ENCODE measurements at places on chromosomes 5 and 9. TPM values are rescaled to one million over a fixed set of nuclear protein-coding genes. Genes with fewer than 3 reads are reported as not detected.

Gene ZDHHC11B
- not detected for total RNA-seq

Gene NUDT12
- 17.6 TPM for total RNA-seq

Gene PLAC8L1
- 0.27 TPM for total RNA-seq

Gene DNM1
- 20.7 TPM for total RNA-seq

Gene LRRC70
- 0.73 TPM for total RNA-seq

Gene FIBCD1
- 0.71 TPM for total RNA-seq

Gene IFNB1
- not detected for total RNA-seq

Gene PGM5
- 0.45 TPM for total RNA-seq

Gene GABRB2
- not detected for total RNA-seq

Gene IL17B
- 0.58 TPM for total RNA-seq

DNA sequence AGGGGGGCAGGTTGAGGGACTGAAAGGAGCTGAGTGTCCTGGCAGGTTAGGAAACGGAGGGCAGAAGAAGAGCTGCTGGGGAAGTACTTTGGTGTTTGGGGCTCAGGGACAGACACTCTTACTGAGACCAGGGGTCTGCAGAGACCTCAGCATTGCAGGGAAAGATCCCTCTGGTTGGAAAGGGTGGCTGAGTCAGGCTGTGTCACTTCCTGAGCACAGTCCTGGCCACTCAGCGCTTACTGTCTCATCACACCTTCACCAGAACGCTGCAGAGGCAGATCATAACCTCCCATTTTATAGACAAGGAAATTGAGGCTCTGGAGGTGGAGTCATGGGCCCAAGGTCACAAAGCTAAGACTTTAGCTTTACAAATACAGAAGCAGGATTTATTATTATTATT lies 54.3 kb downstream of the LMX1B start:
- no peak overlapping the region for H3K4me3 ChIP-seq
- DNase-seq = no peak
- no peaks in the 10 kb centered on the region for H3K36me3 ChIP-seq

DNA sequence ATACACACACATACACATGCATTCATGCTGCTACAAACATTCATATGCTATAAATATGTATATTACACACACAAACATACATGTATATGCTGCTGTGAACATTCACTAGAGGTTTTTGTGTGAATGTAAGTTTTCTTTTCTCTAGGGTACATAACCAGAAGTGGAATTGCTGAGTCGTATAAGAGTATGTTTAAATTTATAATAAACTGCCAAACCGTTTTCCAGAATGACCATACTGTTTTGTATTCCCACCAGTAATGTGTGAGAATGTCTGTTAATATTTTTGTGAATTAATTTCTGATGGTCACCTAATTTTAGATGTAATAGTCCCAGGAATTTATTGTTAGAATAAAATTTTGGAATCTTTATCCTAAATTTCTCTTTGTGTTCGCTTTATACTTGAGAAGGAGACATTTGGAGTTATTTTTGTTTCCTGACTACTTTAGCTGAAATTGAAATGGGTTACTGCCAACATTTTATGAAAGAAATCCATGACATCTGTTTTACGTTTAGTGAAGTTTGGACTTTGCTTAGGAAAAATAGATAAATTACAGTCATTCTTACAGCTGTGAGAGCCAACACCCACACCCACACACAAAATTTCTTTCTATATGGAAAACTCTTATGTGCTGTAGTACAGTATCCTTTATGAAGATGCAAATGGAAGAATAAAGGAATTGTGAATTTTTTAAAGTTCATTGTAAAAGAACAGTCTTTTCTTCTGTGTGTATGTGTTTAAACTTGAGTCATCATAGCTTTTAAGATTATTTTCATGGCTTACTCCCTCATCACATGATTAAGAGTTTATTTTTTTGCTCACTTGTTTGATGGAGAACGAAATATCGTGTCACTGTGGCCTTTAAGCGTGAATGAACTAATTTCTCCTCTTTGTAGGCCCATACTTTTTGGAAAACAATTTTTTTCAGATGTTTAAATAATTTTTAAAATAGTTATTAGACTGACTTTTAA lies 24.3 kb downstream of the CENPP start:
- H3K27ac ChIP-seq = no peak overlapping the region
- no peak overlapping the region for H3K4me3 ChIP-seq
- no peaks in the 10 kb centered on the region for H3K27me3 ChIP-seq
- H3K4me1 ChIP-seq = no peaks in the 10 kb centered on the region
- peaks cover 13% of the 10 kb centered on the region for H3K36me3 ChIP-seq
- no peak for DNase-seq

GRCh38 chr5:93741136-93741811 lies at the start of gene POU5F2:
Gene POU5F2, minus strand, starts transcription at chr5:93741600. Its CDS starts 37 bp downstream, at chr5:93741563.
- H3K27me3 ChIP-seq = no peaks in the 10 kb centered on the region
- H3K36me3 ChIP-seq = no peaks in the 10 kb centered on the region
- no peak within 1 kb of the TSS for H3K27ac ChIP-seq
- no peak within 1 kb of the TSS for H3K4me3 ChIP-seq
- H3K4me1 ChIP-seq = no peaks in the 10 kb centered on the region

- no peak for DNase-seq
- H3K27ac ChIP-seq = no peak overlapping the region
- peaks cover 39% of the 10 kb centered on the region for H3K27me3 ChIP-seq
- H3K4me1 ChIP-seq = no peaks in the 10 kb centered on the region
These were observed 102.3 kb upstream of the PHYKPL start for GRCh38 chr5:178334861-178335260.

- no peak overlapping the region for H3K27ac ChIP-seq
- H3K4me3 ChIP-seq = no peak overlapping the region
- H3K4me1 ChIP-seq = no peaks in the 10 kb centered on the region
- H3K27me3 ChIP-seq = peaks cover 9% of the 10 kb centered on the region
These were observed 104.7 kb upstream of the OTULINL start for GRCh38 chr5:14476786-14477435.

DNA sequence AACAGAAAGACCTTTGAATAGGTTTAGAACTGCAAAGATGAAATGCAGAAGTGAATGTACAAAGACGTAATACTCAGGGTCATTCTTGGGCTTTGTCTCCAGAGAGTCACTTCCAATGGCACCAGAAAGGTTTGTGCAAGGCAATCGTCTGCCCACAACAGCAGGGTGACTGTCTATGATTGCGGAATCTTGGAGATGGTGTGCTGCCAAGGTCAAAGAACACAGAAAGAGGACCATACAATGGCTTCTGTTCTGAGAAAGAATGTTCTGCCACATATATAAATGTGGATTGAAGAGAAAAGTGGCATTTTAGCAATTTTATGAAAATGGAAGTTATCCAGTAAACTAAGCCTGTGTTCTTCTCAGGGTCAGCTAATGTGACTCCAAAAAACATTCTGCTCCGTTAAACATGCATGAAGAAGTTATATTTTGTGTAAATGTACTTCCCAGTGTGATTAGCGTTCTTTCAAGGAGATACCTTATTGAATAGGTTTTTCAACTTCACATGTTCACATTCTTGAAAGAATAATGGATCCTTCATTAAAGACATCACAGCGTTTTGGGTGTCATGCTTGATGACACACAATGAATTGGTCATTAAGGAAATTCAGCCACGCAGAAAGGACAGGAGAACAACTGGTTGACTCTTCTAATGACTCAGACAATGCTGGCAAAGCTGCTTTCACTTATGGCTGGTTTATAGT lies 73.4 kb upstream of the CDH6 start:
- no peak for DNase-seq
- no peaks in the 10 kb centered on the region for H3K4me1 ChIP-seq
- H3K36me3 ChIP-seq = no peaks in the 10 kb centered on the region
- no peaks in the 10 kb centered on the region for H3K27me3 ChIP-seq
- no peak overlapping the region for H3K4me3 ChIP-seq
- no peak overlapping the region for H3K27ac ChIP-seq

GRCh38 chr5:160774666-160775315 lies 77.2 kb downstream of the ATP10B start:
- H3K36me3 ChIP-seq = no peaks in the 10 kb centered on the region
- no peak overlapping the region for H3K27ac ChIP-seq
- no peaks in the 10 kb centered on the region for H3K4me1 ChIP-seq
- DNase-seq = no peak

GRCh38 chr9:90929626-90930025 lies 128.0 kb downstream of the SYK start:
- H3K27me3 ChIP-seq = peaks cover 18% of the 10 kb centered on the region
- H3K36me3 ChIP-seq = no peaks in the 10 kb centered on the region
- no peak overlapping the region for H3K27ac ChIP-seq

DNA sequence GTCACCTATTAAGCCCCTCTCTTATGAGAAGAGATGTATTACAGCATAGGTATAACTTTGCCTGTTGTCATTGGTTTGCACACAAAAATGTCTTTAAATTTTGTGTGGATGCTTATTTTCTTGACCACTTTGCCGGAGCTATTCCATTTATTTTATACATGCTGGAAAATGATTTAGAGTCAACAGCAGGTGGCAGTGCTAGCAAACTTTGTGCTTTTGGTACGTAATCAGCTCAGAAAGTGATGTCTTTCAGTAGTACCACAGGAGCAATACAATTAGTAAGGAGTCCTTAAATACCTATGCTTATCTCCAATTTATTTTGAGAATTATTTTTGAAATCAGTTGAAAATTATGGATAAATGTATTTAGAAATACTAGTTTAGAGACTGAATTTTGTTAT lies 19.8 kb upstream of the NUDT12 start:
- H3K27me3 ChIP-seq = no peaks in the 10 kb centered on the region
- no peak overlapping the region for H3K4me3 ChIP-seq
- H3K4me1 ChIP-seq = no peaks in the 10 kb centered on the region
- peak; percentile 61 for DNase-seq

GRCh38 chr9:92631452-92632343 lies 38.2 kb downstream of the IPPK start:
- no peak overlapping the region for H3K4me3 ChIP-seq
- no peaks in the 10 kb centered on the region for H3K27me3 ChIP-seq
- H3K4me1 ChIP-seq = peaks cover 5% of the 10 kb centered on the region
- no peak for DNase-seq
- no peak overlapping the region for H3K27ac ChIP-seq
- H3K36me3 ChIP-seq = peaks cover 51% of the 10 kb centered on the region

GRCh38 chr9:131838530-131839280 lies 98.8 kb upstream of the RAPGEF1 start:
- H3K4me3 ChIP-seq = no peak overlapping the region
- peaks cover 47% of the 10 kb centered on the region for H3K27me3 ChIP-seq
- no peak overlapping the region for H3K27ac ChIP-seq
- no peak for DNase-seq
- H3K4me1 ChIP-seq = peaks cover 10% of the 10 kb centered on the region

- H3K4me1 ChIP-seq = no peaks in the 10 kb centered on the region
- no peak overlapping the region for H3K27ac ChIP-seq
- H3K4me3 ChIP-seq = no peak overlapping the region
- no peak for DNase-seq
- peaks cover 4% of the 10 kb centered on the region for H3K27me3 ChIP-seq
These were observed 69.6 kb downstream of the SLC28A3 start for GRCh38 chr9:84270847-84271530.

- DNase-seq = peak; percentile 84
- H3K27me3 ChIP-seq = peaks cover 45% of the 10 kb centered on the region
- no peak within 1 kb of the TSS for H3K27ac ChIP-seq
These were observed at the start of gene FLT4 for GRCh38 chr5:180649297-180650039. Gene FLT4, minus strand, starts transcription at chr5:180649600. Its CDS starts 55 bp downstream, at chr5:180649545.

DNA sequence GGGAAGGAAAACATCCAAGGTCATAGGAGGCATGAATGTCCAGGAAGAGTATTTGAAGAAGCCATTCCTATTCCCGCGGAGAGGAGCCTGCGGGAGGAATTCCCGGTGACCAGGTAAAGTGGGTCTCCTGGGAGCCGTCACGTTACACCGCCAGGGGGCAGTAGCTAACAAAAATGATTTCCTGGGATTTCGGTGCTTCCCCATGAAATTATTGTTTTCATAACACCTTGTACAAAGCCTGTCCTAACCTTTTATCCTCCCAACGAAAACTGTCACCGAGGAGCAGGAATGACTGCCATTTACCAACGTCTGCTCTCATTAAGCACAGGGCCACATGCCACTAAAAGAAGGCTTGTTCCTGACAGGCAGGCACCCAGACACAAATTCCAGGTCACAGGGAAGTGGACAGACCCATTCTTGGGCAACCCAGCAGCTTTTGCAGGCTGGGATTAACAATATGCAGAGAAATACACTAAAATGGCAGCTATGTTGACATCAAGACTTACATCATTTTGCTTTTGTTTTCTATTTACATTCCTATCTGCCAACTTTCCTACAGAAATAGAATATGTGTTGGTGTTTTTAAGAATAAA lies 41.2 kb upstream of the CTSL start:
- no peak overlapping the region for H3K4me3 ChIP-seq
- peak; percentile 64 for DNase-seq
- no peaks in the 10 kb centered on the region for H3K27me3 ChIP-seq
- peaks cover 30% of the 10 kb centered on the region for H3K36me3 ChIP-seq
- H3K27ac ChIP-seq = no peak overlapping the region

All from K562 (cell line).